Astrocyte (in vitro differentiated cells and primary cell): ENCODE measurements at places on chromosomes 1 and 21. TPM values are rescaled to one million over a fixed set of nuclear protein-coding genes. Genes with fewer than 3 reads are reported as not detected.

Gene HES2
- 0.94 and 3.0 TPM in 2 replicates for total RNA-seq

DNA sequence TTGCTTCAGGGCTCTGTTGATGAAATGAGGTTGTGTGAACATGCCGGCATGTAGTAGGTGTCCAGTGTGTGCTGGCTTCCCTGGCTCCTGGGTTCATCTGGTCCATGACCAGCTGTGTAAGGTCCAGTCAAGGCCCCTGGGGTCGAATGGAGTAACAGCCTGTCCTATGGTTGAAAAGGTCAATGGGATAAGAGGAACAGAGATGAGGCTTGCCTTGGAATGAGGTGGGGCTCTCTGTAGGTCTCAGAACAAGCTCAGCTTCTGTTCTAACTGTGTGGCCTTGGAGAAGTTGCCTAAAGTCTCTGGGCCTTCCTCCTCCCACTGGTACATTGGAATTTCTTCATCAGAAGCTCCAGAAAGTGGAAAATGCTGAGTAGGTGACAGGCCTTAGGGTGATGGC is 26.6 kb downstream of the RPS6KA1 start:
- H3K4me1 ChIP-seq, result peaks cover 10% of the 10 kb centered on the region
- no peak overlapping the region for H3K27ac ChIP-seq
- H3K27me3 ChIP-seq, result no peaks in the 10 kb centered on the region
- H3K36me3 ChIP-seq, result no peaks in the 10 kb centered on the region

Gene ARHGAP30
- total RNA-seq, result 0.19 and 0.25 TPM in 2 replicates

- H3K27ac ChIP-seq, result no peak overlapping the region
- H3K4me1 ChIP-seq, result no peaks in the 10 kb centered on the region
- no peaks in the 10 kb centered on the region for H3K36me3 ChIP-seq
- no peaks in the 10 kb centered on the region for H3K27me3 ChIP-seq
- DNase-seq, result no peak
These were observed 167.9 kb upstream of the ZC3H12A start for GRCh38 chr1:37306461-37306860.

DNA sequence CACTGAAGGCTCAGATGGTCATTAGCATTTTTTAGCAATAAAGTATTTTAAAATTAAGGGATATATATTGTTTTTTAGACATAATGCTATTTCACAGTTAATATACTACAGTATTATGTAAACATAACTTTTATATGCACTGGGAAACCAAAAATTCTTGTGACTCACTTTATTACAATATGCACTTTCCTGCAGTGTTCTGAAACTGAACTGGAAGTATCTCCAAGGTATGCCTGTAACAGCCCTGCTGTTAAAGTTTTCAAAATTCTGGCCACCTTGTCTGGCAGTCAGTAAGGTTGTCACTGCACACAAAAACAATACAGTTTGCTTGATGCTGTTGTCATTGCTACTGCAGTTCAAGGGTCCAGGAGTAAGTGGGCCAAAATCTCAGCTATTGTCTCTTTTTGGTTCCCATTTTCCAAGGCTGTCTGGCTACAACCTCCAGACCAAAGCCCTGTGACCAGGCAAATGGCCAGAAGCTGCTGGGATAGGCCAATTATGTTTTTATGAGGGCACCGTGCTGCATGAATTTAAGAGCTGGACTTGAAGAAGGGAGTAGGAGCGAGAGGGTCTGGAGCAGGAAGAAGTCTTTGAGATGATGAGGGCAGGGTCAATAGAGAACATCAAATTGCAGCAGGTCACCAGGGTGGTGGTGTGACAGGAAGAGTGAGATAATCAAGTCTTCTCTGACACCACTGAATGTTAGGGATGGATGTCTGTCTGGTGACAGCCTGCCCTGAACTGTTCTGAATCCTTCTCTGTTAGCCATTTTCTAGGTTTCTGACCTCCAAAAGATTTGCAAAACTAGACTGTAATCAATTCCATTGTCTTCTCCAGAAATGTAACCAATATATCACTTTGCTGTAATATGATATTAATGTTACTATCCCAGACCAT is 82.3 kb upstream of the CACHD1 start:
- no peaks in the 10 kb centered on the region for H3K27me3 ChIP-seq
- H3K4me1 ChIP-seq, result no peaks in the 10 kb centered on the region

GRCh38 chr1:81950037-81950436 is 149.3 kb downstream of the ADGRL2 start:
- no peaks in the 10 kb centered on the region for H3K4me1 ChIP-seq
- H3K36me3 ChIP-seq, result no peaks in the 10 kb centered on the region
- no peak for DNase-seq
- no peak overlapping the region for H3K27ac ChIP-seq

Gene CHI3L2
- 0.65 TPM in 1 of 2 replicates, not detected in the other for total RNA-seq

Gene USP48
- total RNA-seq, result 85.7 and 85.8 TPM in 2 replicates

GRCh38 chr1:157437296-157437695 is 115.0 kb downstream of the FCRL5 start:
- H3K4me3 ChIP-seq, result no peak overlapping the region
- H3K36me3 ChIP-seq, result no peaks in the 10 kb centered on the region
- no peaks in the 10 kb centered on the region for H3K4me1 ChIP-seq
- DNase-seq, result no peak
- H3K27ac ChIP-seq, result no peak overlapping the region

GRCh38 chr21:14870853-14871149 is 194.0 kb downstream of the NRIP1 start:
- H3K27me3 ChIP-seq, result no peaks in the 10 kb centered on the region
- no peak for DNase-seq
- no peak overlapping the region for H3K27ac ChIP-seq
- no peak overlapping the region for H3K4me3 ChIP-seq
- peaks cover 2% of the 10 kb centered on the region for H3K4me1 ChIP-seq
- no peaks in the 10 kb centered on the region for H3K36me3 ChIP-seq

DNA sequence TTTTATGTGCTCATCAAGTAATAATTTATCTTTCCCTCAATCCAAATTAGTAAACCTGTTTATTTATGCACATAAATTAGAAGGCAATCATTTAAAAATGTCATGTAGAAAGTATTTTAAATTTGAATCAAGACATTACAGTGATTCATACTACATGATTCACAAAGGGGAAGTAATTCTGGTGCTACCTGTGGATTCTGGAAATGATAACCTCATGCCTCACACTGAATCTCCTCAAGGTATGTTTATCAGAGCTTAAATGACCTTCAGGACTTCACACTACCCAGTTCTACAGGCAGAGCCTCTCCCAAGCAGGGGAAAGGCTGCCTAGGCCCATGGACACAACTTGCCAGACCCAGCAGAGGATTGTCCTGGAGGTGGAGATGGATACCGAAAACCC is 25.2 kb upstream of the TDRD10 start:
- DNase-seq, result no peak
- H3K27ac ChIP-seq, result no peak overlapping the region
- H3K4me3 ChIP-seq, result no peak overlapping the region
- H3K4me1 ChIP-seq, result peaks cover 6% of the 10 kb centered on the region
- no peaks in the 10 kb centered on the region for H3K27me3 ChIP-seq
- no peaks in the 10 kb centered on the region for H3K36me3 ChIP-seq

Gene FMO2
- total RNA-seq, result not detected in 2 replicates

DNA sequence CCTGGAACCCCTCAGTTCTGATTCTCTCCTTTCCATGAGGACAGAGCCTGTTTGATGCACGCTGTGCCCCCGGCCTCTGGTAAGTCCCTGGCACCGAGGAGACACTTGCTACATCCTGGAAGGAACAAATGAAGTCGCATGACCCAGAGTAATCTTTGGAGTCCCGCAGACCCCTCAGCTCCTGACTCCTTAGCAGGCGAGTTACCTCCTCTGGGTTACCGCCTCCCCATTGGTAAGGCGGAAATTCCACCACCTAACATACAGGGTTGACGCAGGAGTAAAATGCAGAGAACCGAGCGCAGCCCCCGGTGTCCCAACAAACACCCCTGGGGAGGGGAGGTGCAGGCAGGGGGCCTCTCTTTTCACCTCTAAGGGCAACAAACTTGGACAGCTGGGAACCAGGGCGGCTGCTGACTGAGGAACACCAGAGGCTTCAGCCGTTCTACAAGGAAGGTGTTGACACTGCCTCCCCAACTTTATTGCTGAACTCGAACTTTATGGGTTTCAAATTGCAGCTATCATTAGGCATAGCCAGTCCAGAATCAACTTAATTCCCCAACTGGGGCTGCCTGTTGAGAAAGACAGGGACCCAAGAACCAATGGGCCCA is 115.3 kb upstream of the IFFO2 start:
- H3K4me3 ChIP-seq, result no peak overlapping the region
- H3K4me1 ChIP-seq, result peaks cover 25% of the 10 kb centered on the region
- no peaks in the 10 kb centered on the region for H3K27me3 ChIP-seq
- H3K27ac ChIP-seq, result no peak overlapping the region
- no peak for DNase-seq

Gene ANGPTL1
- 4.1 and 5.7 TPM in 2 replicates for total RNA-seq

Gene CRB1
- not detected in 2 replicates for total RNA-seq

DNA sequence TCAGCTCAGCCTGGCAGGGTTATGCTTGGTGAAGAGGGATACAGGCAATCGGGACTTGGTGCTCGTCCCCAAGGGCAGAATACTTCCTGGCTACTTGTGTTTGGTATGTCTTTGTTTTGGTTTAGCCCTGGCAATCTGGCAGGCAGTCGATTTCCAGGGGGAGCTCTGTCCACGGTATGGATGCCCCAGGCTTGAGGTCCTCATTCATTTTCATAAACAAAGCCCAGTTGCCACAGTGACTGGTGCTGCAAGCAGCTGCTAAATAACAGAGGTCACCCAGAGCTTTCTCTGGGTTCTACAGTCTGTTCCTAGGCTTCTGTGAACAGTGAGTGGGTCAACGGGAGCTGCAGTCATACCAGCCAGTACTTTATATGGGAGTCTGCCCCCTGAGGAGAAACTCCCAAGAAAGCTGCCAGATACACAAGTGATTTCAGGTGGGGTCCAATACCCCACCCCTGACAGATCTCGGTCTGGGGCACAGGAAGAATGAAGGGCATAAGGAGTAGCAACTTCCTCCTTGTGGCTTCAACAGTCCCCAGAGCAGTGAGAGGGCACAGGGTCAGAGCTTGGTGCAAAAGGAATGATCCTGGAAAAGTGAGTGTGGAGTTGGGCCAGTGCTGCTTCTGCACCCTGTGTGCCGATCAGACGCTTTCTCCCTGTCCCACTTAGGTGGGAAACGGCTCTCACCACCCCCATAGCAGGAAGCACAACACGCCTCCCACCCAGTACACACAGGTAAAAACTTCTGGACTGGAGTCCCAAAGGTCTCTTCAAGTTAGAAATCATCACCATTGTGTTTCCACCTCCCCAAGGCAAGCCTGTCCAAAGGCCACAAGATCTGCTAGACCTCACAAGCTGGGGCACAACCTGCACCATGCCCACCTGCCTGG is 55.5 kb downstream of the TGFBR3 start:
- H3K27ac ChIP-seq, result no peak overlapping the region
- no peaks in the 10 kb centered on the region for H3K36me3 ChIP-seq
- H3K27me3 ChIP-seq, result no peaks in the 10 kb centered on the region
- no peaks in the 10 kb centered on the region for H3K4me1 ChIP-seq

DNA sequence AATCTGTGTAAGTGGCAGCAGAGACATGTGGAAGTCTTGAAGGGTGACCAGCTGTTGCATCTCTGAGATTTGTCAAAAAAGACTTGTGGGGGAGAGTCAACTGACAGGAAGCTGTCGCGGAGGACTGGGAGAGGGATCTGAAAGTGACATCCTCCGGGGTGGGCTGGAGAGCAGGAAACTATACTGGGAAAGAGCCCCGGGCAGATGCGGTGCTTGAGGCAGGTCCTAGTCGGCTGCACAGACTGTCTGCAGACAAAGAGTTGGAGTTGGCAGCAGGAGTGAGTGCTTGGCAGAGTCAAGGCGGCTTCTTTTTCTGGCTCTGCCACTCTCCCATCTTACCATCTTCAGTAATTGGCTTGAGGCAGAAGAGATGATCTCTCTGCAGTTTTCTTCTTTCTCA is 294.0 kb upstream of the C1orf87 start:
- no peaks in the 10 kb centered on the region for H3K4me1 ChIP-seq
- H3K4me3 ChIP-seq, result no peak overlapping the region
- no peaks in the 10 kb centered on the region for H3K36me3 ChIP-seq
- no peaks in the 10 kb centered on the region for H3K27me3 ChIP-seq
- DNase-seq, result no peak

GRCh38 chr1:89203166-89203565 is 4.4 kb upstream of the GBP4 start:
- H3K36me3 ChIP-seq, result no peaks in the 10 kb centered on the region
- no peak overlapping the region for H3K27ac ChIP-seq
- DNase-seq, result no peak
- H3K4me1 ChIP-seq, result no peaks in the 10 kb centered on the region
- H3K4me3 ChIP-seq, result no peak overlapping the region

DNA sequence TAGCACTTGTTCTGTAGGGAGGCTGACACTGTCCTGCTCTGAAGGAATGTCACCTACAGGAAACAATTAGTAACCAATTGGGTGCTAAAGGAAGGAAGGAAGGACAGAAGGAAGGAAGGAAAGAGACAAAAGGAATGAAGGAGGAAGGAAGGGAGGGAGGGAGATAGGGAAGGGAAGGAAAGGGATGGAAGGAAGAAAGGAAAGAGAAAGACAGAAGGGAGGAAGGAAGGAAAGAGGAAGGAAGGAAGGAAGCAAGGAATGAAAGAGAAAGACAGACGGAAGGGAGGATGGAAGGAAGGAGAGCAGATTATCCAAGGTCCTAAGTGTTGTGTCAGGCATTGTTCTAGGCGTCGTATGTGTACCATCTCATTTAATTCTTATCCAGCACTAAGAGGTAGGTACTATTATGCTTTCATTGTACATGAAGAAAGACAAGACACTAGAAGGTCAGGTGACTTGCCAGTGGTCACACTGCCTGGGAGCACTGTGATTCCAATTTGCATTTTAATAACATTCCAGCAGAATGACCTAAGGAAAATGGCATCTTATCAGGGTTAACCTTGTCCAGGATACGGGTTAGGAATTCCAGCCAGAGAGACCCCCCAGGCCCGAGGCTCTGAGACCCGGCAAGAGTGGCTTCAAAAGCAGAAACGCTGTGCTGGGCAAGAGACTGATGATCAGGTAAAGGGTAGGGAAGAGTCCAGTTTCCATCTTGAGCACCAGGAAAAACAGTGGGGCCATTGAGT is 29.6 kb downstream of the CLIC6 start:
- H3K4me3 ChIP-seq, result no peak overlapping the region
- no peaks in the 10 kb centered on the region for H3K4me1 ChIP-seq
- no peak for DNase-seq

DNA sequence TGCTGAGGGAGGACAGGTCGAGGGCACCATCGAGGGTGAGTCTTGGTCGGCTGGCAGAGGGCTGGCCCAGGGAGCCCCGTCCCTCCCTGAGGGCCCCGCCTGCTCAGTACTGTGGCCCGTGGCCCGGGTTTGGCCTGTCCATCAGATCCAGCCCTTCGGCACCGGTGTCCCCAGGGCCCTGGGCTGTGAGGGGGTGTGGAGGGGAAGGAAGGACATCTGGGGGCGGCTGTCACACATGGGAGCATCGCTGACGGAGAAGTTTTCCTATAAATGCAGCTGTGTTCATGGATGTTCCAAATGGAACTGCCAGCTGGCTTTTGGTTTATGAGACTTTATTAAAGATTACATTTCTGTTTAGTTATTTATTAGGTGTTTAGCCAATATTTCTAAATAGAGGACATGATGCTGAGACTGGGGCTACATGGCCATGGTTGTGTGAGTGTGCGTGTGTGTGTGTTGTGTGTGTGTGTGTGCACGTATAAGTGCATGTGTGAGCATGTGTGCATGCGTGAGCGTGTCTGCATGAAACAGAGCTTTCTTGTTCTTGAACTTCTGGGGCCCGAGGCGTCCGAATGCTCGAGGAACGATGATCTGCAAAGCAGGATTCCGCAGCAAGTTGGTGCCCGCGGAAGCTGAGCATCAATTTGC is 54.3 kb downstream of the SLX9 start:
- H3K27me3 ChIP-seq, result peaks cover 2% of the 10 kb centered on the region
- H3K4me3 ChIP-seq, result no peak overlapping the region
- H3K27ac ChIP-seq, result no peak overlapping the region
- DNase-seq, result no peak

Gene TCP10L
- total RNA-seq, result 0.34 TPM in 1 of 2 replicates, not detected in the other

Gene LGR6
- total RNA-seq, result 0.27 and 0.48 TPM in 2 replicates

Gene KCND3
- total RNA-seq, result 0.43 TPM in 2 replicates
